ENCODE measurements at places on chromosomes 2 and 18. TPM values are rescaled to one million over a fixed set of nuclear protein-coding genes. Genes with fewer than 3 reads are reported as not detected.

DNA sequence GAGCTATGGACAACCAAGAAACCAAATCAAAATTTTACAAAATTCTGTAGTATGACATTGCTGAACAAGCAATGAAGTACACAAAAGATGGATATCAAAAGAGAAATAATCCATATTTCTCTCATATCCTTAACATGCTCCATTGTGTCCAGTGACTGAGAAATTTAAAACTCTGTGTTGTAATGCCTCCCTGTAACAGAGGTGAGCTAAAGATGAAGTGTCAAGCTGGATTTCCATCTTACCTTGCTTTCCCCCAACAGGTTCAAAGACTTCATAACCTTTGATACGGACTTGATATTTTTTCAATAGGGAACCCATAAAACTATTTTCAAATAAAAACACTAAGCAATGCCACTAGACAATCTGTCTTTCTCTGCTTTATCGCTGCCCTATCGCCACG, 95.7 kb upstream of the SERTAD2 start:
- peak; percentile 48 for DNase-seq

GRCh38 chr18:58966704-58967103, 102.0 kb downstream of the ZNF532 start:
- no peak for DNase-seq

DNA sequence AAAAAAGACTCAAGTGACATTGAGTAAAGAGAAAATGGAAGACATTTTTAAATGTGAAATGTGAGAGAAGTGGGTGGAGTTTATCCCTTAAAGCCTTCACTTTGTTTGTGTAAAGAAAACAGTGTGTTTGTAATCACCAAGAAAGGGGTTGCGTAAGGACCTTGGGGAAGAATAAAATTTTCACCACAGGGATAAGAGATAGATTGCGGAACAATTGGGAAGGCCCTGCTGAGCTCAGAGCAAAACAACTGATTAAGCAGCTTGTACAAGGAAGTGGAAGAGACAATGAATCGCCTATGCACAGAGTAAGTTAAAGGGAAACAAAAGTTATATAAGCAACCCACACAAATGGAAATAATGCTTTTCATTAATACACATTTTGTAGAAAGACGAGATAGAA, 327.7 kb downstream of the RAD51AP2 start:
- peak; percentile 52 for DNase-seq

Gene C1GALT1C1L
- total RNA-seq: 4.6 TPM

Gene UXS1
- 61.3 TPM for total RNA-seq

- DNase-seq: no peak
These were observed 47.5 kb upstream of the CDH20 start for GRCh38 chr18:61285777-61286176.

Gene MOCOS
- total RNA-seq: 30.4 TPM

Gene COL4A4
- total RNA-seq: 6.0 TPM

Gene UPP2
- not detected for total RNA-seq

Gene PIGN
- 14.6 TPM for total RNA-seq

- no peak for DNase-seq
These were observed 18.1 kb upstream of the SERPINB2 start for GRCh38 chr18:63869374-63869773.

- DNase-seq: no peak
These were observed 293.1 kb upstream of the ERBB4 start for GRCh38 chr2:212831671-212832199.

- DNase-seq: no peak
These were observed 9.2 kb upstream of the IAH1 start for GRCh38 chr2:9465170-9465569.

GRCh38 chr2:213500881-213501280, 216.6 kb downstream of the SPAG16 start:
- no peak for DNase-seq

- no peak for DNase-seq
These were observed 2.8 kb upstream of the LRRFIP1 start for GRCh38 chr2:237624565-237624964.

GRCh38 chr2:42105330-42106256, 57.8 kb downstream of the PKDCC start:
- no peak for DNase-seq

DNA sequence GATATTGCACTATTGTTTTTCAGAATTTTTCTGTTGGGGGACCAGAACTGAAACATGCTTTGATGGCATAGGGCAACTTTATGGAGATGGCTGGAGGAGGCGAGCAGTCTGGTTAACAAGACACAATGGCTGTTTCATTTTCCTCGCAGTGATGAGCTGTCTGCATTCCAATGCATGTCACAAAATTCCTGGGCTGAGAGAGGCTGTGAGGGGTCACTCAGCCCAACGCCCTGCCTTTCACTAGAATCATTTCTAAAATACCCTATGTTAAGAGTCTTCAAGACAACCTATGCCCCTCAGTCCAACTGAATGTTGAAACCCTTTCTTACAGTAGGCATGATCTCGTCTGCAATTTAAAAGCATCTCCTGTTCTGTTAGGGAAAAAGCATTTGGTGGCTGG, 1090.0 kb downstream of the BCL11A start:
- DNase-seq: no peak

Gene IL36B
- not detected for total RNA-seq

DNA sequence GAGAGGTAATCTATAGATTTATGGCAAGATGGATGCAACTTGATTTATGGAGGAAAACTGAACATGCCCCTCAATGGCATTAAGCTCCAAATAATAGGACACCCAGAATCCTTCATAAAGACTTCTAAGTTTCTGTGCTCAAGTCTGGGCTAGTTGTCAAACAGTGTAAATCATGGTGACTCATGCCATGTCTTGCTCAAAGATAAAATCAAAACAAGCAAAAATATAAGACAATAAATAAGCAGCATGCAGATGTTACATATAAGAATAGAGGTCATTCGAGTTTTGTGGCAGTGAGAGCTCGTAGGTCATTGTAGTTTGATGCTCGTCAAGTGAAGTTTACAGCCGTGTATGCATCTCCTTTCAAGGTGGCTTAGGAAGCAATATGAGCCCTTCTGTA, 403.2 kb downstream of the THSD7B start:
- DNase-seq: no peak

DNA sequence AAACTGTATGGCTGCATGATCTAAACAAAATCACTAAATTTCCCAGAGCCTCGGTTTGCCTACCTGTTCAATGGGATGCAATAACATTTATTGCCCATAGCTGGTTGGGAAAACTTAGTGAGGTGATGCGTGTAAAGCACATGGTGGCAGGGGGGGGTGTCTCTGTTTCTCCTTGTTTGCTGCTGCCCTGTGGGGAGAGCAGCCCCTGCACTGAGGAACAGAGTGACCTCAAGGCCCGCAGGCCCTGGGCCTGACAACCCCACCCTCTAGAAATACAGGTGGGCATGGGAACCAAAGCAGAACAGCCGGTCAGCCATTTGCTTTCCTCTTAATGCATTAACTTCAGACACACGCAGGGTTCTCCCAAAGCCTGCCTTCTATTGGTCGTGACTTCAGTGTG, 55.1 kb upstream of the SLC66A3 start:
- DNase-seq: no peak

- DNase-seq: no peak
These were observed 53.9 kb upstream of the RAB27B start for GRCh38 chr18:54774423-54774822.

Data from PC-9 (cell line).